ENCODE measurements at places on chromosomes 12 and 14. TPM values are rescaled to one million over a fixed set of nuclear protein-coding genes. Genes with fewer than 3 reads are reported as not detected.

The NRIP2 gene
- total RNA-seq, result 9.7 TPM

The ZC2HC1C gene
- total RNA-seq, result not detected

The C2CD5 gene
- 34.7 TPM for total RNA-seq

The UBR7 gene
- 8.3 TPM for total RNA-seq

The AQP2 gene
- total RNA-seq, result not detected

The TSPAN9 gene
- total RNA-seq, result 109 TPM

The DNAL1 gene
- 1.5 TPM for total RNA-seq

The TMPRSS12 gene
- total RNA-seq, result not detected

The IL26 gene
- not detected for total RNA-seq

The SLC6A12 gene
- 1.4 TPM for total RNA-seq

- no peaks in the 10 kb centered on the region for H3K36me3 ChIP-seq
- no peak for DNase-seq
- H3K4me3 ChIP-seq, result no peak overlapping the region
- peaks cover 20% of the 10 kb centered on the region for H3K4me1 ChIP-seq
- no peak overlapping the region for H3K27ac ChIP-seq
Measured at GRCh38 chr12:30002677-30003076, 218.9 kb upstream of the TMTC1 start.

GRCh38 chr12:129903956-129904829, at the start of gene TMEM132D:
TMEM132D (minus strand) TSS chr12:129904025.
- H3K27me3 ChIP-seq, result no peaks in the 10 kb centered on the region
- no peak for DNase-seq
- H3K4me3 ChIP-seq, result no peak within 1 kb of the TSS
- no peak within 1 kb of the TSS for H3K27ac ChIP-seq
- no peaks in the 10 kb centered on the region for H3K36me3 ChIP-seq
- no peaks in the 10 kb centered on the region for H3K4me1 ChIP-seq

DNA sequence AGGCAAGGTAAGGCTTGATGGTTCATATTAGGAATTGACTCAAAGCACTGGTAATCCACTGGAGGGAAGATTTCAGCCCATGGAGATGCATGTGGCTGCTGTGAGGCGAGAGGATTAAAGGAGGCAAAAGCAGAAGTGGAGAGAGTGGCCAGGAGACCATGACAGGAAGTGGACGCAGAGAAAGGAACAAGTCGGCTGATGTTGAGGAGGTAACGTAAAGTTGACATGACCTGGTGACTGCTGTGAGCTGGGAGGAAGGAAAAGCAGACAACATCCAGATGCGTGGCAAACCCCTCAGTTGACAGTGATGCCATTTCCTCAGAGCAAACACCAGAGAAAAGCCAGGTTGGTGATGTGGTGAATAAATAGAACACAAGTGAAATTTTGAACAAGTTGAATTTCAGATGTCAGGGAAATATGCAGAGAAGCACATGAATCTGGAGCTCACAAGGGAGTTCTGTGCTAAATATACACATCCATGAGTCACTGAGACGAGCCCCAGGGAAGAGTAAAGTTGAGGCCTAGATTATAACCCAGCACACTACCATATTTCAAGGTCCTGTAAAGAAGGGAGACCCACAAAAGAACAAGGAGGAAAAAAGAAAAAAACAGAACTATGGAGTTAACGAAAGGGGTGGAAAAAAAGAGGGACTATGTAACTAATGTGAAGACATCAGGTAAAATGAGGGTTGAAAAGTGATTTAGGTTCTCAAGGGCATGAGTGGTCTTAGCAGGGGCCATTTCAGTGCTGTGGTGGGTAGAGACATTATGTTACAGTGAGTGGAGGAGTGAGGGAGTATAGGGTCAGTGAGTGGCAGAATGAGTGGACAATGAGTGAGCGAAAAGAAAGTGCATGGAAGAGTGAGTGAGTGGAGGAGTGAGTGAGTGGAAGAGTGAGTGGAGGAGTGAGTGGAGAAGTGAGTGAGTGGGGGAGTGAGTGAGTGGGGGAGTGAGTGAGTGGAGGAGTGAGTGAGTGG, 61.6 kb upstream of the GZMB start:
- no peaks in the 10 kb centered on the region for H3K27me3 ChIP-seq
- DNase-seq, result no peak
- no peak overlapping the region for H3K27ac ChIP-seq
- H3K4me3 ChIP-seq, result no peak overlapping the region
- H3K36me3 ChIP-seq, result no peaks in the 10 kb centered on the region
- no peaks in the 10 kb centered on the region for H3K4me1 ChIP-seq

GRCh38 chr12:120115692-120116440, 687 bp downstream of the RAB35 start:
- peak overlapping the region; percentile 94 for H3K27ac ChIP-seq
- H3K4me1 ChIP-seq, result peaks cover 34% of the 10 kb centered on the region
- no peak for DNase-seq

DNA sequence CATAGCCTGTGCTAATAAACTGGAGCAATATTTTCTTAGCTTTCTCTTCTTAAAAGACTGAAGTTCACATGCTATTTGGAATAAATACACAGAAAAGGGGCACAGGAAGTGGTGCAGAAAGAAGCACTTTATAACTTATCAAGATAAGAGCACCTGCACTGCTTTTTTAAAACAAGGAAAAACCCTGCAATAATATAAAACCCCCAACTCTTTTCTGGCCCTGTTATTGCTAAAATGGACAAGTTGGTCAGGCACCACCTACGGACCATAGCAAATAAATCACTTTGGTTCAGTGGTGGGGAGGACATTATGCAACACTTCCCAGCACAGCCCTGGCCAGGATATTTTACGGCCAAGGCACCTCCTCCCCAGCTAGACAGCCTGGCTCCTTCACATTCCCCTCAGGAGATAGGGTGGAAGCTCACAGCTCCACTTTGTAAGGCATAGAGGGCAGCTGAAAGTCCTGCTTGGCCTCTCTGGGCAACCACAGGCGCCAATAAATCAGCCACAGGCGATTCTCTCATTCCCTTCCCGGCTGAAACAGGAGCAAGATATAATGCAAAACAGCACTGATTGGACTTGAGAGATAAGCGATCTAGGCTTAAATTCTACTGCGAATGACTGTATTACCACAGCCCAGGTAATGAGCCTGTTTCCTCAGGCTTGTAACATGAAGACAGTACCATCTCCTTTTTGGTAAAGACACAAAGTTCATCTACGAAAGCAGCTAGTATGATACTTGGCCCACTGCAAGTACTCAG, 2.0 kb downstream of the ZBTB25 start:
- H3K36me3 ChIP-seq, result no peaks in the 10 kb centered on the region
- peaks cover 13% of the 10 kb centered on the region for H3K4me1 ChIP-seq

- H3K4me1 ChIP-seq, result no peaks in the 10 kb centered on the region
- peaks cover 11% of the 10 kb centered on the region for H3K36me3 ChIP-seq
- H3K27ac ChIP-seq, result no peak overlapping the region
Measured at GRCh38 chr14:34766606-34767005, 52.2 kb upstream of the CFL2 start.

DNA sequence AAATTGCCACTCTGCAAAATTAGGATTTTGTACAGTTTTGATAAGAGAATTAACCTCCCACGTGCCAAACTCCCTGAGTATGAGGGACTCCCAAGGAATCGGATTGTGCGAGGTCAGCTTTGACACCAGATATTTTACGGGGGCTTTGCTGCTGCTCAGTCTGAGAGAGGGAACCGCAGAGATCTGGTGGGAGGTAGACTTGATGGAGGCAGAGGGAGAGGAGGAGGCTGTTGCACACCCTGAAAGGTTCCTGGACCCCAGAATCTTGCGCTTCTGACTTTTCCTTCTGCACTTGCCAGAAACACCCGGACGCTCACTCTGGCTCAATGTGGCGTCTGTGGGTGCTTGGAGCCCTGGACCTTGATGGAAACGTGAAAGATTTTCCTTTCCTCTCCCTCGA, 83.9 kb downstream of the PAPOLA start:
- H3K27ac ChIP-seq, result no peak overlapping the region
- no peaks in the 10 kb centered on the region for H3K36me3 ChIP-seq
- no peaks in the 10 kb centered on the region for H3K27me3 ChIP-seq
- no peaks in the 10 kb centered on the region for H3K4me1 ChIP-seq

DNA sequence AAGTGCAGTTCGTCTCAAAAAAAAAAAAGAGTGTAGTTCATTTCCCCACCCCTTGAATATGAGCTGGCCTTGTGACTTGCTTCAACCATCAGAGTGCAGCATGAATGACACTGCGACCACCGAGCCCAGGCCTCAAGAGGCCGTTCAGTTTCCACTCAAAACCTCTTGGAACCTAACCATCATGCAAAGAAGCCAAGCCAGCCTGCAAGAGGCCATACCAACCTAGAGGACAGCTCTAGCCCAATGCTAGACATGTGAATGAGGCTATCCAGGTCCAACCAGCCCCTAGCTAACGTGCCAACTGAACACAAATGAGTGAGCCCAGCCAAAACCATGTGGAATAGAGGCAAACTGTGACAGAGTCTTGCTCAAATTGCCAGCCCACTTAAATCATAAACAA, 29.7 kb downstream of the R3HDM2 start:
- no peak overlapping the region for H3K4me3 ChIP-seq
- H3K27ac ChIP-seq, result no peak overlapping the region
- DNase-seq, result no peak
- no peaks in the 10 kb centered on the region for H3K27me3 ChIP-seq

GRCh38 chr12:39064708-39065107, 159.3 kb upstream of the CPNE8 start:
- H3K36me3 ChIP-seq, result no peaks in the 10 kb centered on the region
- no peaks in the 10 kb centered on the region for H3K4me1 ChIP-seq
- no peak overlapping the region for H3K27ac ChIP-seq
- H3K4me3 ChIP-seq, result no peak overlapping the region

DNA sequence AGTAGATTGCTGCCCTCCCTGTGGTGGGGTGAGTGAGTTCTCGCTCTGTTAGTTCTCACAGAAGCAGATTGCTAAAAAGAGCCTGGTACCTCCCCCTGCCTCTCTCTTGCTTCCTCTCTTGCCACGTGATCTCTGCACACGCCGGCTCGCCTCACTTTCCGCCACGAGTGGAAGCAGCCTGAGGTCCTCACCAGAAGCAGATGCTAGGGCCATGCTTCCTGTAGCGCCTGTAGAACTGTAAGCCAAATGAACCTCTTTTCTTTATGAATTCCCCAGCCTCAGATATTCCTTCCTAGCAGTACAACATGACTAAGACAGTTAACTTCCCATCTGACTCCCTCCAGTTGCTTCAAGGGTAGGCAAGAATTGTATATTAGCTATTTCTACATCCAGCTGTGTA, 76.2 kb downstream of the ETV6 start:
- no peak for DNase-seq
- peak overlapping the region; percentile 77 for H3K27ac ChIP-seq

GRCh38 chr12:106519607-106520021, 63.2 kb upstream of the RFX4 start:
- no peak overlapping the region for H3K27ac ChIP-seq
- H3K4me3 ChIP-seq, result no peak overlapping the region
- no peaks in the 10 kb centered on the region for H3K27me3 ChIP-seq
- H3K4me1 ChIP-seq, result no peaks in the 10 kb centered on the region
- H3K36me3 ChIP-seq, result no peaks in the 10 kb centered on the region

GRCh38 chr12:67531501-67531900, 117.0 kb upstream of the DYRK2 start:
- no peaks in the 10 kb centered on the region for H3K4me1 ChIP-seq
- no peaks in the 10 kb centered on the region for H3K36me3 ChIP-seq
- no peaks in the 10 kb centered on the region for H3K27me3 ChIP-seq
- H3K27ac ChIP-seq, result no peak overlapping the region

DNA sequence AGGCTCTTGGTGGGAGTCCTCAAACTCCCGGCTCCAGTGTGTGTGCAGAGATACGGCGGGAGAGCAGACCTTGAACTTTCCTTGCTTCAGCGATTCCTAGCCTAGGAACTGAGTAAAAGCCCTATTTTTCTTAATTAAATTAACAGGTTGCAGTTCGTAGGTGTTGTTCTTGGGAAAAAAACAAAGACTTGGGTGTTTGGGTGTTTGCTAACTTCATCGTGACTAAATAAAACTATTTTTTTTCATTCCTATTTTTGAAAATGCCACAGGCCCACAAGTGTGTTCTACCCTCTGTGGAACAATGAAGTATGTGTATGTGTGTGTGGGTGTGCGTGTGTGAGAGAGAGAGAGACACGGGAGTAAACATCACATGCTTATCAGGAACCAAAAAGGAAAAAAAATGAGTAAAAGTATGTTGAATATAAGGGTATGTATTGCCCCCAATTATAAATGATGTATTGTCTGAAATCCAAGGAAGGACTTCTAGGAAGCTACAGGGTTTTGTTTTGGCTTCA, 651 bp downstream of the TMEM117 start:
- H3K4me3 ChIP-seq, result peak overlapping the region; percentile 89
- no peaks in the 10 kb centered on the region for H3K27me3 ChIP-seq
- peak overlapping the region; percentile 97 for H3K27ac ChIP-seq
- H3K36me3 ChIP-seq, result no peaks in the 10 kb centered on the region

GRCh38 chr12:113261847-113262470, 40.7 kb downstream of the TPCN1 start:
- H3K27ac ChIP-seq, result no peak overlapping the region
- H3K27me3 ChIP-seq, result no peaks in the 10 kb centered on the region
- no peak overlapping the region for H3K4me3 ChIP-seq
- DNase-seq, result no peak

- H3K36me3 ChIP-seq, result no peaks in the 10 kb centered on the region
- no peaks in the 10 kb centered on the region for H3K4me1 ChIP-seq
- no peak overlapping the region for H3K27ac ChIP-seq
- H3K4me3 ChIP-seq, result no peak overlapping the region
Measured at GRCh38 chr12:52508211-52508610, 12.0 kb downstream of the KRT5 start.

DNA sequence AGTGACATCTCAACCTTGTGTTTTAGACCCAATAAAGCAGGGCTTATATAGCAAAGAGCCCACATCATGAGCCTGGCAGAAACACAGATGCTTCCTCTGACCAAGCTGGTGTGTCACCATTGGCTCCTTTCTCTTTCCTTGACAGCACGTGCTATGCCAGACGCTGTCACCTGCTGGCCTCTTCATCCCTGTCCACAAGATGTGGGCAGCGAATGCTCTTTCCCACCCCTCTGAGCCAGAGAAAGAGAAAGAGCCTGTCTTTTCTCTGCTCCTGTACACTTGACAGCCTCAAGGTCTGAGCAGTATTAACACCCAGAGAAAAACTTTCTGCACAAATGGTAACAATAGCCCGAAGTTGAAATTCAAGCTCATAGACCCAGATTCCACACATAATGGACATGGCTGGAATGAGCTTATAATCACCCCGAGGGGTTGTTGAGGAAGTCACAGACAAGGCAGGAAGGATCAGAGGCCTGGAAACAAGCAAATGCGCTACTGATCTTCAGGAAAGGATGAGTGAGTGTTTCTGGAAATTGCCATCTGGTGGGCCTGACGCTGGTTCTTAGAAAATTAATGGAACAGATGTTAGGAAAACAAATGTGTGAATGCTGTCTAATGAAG, 8.9 kb downstream of the TGFB3 start:
- H3K4me1 ChIP-seq, result peaks cover under 1% of the 10 kb centered on the region
- no peaks in the 10 kb centered on the region for H3K27me3 ChIP-seq
- DNase-seq, result no peak
- H3K27ac ChIP-seq, result no peak overlapping the region
- no peaks in the 10 kb centered on the region for H3K36me3 ChIP-seq

GRCh38 chr12:121974026-121974985, 47.4 kb upstream of the BCL7A start:
- DNase-seq, result no peak
- H3K4me3 ChIP-seq, result no peak overlapping the region
- H3K27ac ChIP-seq, result peak overlapping the region; percentile 24
- no peaks in the 10 kb centered on the region for H3K36me3 ChIP-seq
